ENCODE measurements at places on chromosomes 7 and 10.

GRCh38 chr7:139603896-139604295, 80.4 kb downstream of the CLEC2L start:
- no peak for DNase-seq

GRCh38 chr7:69657331-69657730, 59.1 kb downstream of the AUTS2 start:
- no peak for DNase-seq

- DNase-seq, result no peak
These were observed 56.6 kb downstream of the CUX1 start for GRCh38 chr7:101874028-101874427.

GRCh38 chr7:30465046-30465810, 13.4 kb downstream of the NOD1 start:
- DNase-seq, result no peak

- peak; percentile 80 for DNase-seq
These were observed 2.1 kb downstream of the VIM start for GRCh38 chr10:17229967-17230682.
